ENCODE measurements at places on chromosomes 5 and 9.

DNA sequence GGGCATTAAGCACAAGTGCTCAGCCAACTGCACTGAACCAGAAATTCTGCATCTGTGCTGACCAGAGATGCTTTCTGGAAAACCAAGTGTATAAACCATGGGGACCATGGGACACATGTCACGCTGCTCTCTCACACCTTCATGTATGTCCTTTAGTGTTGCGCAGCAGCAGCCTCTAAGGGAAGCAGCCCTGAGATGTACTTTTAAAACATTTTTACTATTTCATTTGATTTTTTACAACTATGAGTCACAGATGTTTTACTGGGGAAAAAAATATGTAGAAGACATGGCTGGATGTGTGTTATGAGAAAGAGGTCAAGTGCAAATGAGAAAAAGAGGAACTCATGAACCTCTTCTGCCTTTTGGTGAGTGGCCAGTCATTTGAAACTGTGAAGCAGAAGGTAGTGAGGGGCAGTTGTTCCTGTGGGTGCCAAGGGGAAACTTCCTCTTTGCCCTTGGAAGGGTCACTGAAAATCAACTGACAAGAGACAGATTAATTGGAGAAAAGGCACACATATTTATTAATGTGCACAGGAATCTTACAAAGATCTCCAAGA, 31.4 kb upstream of the SYK start:
- no peak for DNase-seq

DNA sequence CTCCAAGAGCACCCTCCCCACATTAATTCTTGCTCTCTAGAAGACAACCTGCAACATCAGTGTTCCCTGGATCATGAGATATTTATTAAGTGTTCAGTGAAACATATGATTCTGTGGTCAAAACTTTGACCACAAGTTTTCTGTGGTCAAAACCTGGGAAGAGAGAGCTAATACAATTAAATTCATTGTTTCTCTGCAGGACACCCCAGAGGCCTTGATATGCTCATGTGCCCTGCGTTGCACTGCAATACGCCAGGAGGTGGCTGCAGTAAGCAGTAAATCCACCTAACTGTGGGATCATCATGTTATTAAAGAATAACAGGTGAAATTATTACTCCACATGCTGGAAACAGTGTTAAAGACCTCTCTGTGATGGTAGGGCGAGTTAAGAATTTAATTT, 109.3 kb upstream of the SPDL1 start:
- no peak for DNase-seq

- no peak for DNase-seq
These were observed 59.2 kb downstream of the ZDHHC21 start for GRCh38 chr9:14633906-14634565.

- no peak for DNase-seq
These were observed 15.9 kb downstream of the RFX3 start for GRCh38 chr9:3509926-3510325.

DNA sequence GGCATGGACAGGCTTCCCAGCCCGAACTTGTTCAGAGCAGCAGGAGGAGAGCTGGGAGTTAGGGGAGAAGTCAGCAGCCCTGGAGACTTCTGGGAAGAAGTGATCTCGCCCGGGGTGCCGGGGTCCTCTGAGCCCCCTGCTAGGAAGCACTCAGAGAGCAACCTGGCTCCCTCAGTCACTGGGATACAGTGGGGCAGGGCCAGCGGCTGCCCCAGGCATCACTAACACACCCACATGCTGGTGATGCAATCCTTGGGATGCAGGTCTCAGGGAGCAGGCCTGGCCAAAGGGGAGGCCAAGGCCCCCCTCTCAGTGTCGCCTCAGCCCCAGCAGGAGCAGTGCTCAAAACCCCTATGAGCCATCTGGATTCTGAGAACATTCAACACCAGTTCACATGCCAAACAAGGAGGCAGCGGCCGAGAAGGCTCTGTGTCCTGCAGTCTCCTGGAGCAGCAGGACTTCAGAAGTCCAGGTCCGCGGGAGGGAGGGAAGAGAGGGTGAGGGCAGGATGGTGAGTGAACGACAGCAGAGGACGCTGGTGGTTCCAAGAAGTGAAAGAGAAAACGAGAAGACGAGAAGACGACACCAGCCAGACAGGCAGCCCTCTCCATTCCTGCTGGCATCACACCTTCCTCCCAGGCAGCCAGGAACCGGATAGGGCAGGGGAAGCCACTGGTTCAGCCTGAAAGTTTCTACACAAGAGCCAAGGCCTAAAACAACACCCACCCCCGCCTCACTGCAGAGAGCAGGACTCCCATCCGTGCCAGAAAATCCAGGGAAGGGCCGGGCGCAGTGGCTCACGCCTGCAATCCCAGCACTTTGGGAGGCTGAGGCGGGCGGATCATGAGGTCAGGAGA, 2.3 kb downstream of the PNPLA7 start:
- no peak for DNase-seq

GRCh38 chr5:102668220-102668932, 86.7 kb upstream of the PAM start:
- no peak for DNase-seq

- no peak for DNase-seq
These were observed 95.9 kb downstream of the FBXO4 start for GRCh38 chr5:42020788-42021530.

DNA sequence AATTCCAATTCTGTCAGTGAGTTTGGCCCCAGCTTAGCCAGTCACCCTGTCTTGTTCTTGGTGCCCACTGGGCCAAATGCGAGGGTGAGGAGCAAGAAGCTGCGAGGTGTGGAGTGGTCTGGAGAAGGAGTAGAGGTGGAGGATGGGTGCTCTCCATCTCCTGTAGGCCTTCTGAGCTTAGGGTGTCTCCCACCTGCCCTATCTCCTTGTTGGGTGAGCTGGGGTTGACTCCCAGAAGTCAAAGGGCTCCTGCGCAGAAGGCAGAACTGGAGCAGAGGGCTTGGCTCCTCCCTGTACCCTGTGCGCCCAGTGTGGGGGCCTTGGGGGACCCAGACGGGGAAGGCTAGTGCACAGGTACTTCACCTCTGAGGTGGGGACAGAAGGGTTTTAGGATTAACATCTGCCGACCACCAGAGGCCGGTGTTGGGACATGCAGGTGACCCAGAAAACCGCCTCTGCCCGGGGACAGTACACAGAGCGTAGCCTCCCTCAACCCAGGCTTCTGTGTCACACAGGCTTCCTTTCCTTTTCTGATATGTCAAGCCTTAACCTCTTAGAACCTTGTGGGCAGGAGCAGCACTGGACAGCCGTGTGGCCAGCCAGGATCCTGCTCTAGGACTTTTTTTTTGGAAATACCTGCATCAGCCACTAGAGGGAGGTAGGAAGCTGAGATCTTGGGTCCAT, 16.9 kb downstream of the IL5 start:
- no peak for DNase-seq

- no peak for DNase-seq
These were observed 144.4 kb downstream of the NSG2 start for GRCh38 chr5:174189654-174190541.

DNA sequence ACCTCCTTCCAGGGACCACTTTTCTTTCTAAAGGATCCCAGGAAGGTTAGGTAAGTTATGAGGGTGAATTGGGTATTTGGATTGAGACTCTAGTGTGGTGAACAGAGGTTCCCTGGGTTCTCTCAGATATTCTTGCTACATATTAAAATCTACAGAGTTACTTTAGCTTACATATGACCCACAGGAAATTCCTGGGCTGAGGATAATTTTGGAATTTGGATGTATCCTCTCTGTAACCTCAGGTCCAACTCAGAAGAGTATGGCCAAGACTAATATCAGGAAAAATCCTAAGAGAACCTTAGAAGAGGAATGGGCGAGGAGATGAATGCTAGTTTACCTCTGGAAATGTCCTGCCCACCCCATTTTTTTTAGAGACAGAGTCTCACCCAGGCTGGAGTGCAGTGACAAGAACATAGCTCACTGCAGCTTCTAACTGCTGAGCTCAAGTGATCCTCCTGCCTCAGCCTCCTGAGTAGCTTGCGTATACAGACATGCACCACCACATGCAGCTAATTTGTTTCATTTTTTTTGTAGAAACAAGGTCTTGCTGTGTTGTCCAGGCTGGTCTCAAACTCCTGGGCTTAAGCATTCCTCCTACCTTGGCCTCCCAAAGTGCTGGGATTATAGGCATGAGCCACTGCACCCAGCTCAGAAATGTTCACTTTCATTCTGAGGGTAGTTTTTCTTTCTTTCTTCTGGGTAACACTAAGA, 196.4 kb downstream of the ARHGEF28 start:
- no peak for DNase-seq

DNA sequence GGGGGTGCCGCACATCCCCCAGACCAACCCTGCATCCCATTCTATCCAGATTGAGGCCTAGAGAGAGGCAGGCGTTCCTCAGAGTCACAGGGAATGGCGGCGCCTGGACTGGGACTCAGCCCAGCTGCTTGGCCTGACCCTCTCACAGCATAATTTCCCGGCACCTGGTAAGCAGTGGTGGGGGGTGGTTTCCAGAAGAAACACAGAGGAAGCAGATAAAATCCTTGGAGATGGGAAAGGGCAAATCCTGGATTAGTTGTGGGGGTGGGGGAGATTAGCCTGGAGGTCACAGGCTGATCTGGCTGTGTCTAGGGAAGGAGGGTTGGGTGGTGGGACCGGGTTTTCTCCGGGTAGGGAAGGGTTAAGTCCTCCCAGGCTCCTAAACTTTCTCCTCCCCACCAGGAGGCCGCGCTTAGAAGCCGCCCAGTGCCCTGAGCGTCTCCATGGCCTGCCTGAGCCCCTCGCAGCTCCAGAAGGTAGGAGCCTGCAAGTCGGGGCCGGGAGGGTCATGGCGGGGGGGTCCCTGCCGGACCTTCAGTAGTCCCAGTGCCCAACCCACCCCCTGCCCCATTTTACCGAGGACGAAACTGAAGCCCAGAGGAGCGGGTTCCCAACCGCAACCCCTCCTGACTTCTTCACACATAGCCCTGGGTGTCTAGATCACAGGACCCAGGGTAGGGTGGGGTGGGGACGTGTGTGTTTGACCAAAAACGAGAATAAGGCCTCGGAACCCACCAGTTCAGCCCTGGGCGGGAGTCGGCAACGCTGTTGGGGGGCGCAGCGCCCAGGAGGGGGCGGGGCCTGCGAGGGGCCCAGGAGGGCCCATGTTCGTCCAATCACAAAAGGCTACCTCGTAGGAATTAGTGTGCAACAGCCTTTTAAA, 1.3 kb downstream of the PHYHD1 start:
- DNase-seq, result no peak

GRCh38 chr5:178547052-178547666, 43.0 kb downstream of the COL23A1 start:
- DNase-seq, result no peak

DNA sequence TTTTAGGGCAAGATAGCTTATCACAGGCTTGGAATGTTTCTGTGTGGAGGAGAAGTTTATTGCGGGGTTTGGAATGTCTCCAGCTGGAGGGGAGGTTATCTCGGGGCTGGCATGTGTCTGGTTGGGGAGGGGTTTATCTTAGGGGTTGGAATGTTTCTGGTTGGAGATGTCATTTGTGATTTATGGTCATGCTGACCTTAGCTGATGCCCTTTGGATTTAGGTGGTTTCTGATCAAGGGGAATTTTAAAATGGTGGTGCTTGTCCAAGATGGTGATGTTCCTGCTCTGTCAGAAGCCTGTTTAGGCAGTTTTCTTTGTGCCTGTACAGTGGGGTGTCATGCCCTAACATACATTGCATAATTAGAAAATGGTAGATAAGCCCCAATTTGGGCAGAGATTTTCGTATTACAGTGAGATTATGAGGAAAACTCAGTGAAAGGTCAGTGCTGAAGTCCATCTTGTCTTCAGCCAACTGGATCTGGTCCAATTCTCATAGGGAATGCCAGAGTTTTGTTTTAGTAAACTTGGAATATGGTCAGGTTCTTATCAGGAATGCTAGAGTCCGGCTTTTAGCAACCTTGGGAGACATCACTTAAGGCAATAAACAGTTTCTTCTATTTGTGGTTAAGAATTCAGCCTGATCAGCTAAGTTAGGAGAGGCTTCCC, 14.3 kb downstream of the CDK20 start:
- DNase-seq, result no peak

GRCh38 chr5:61697809-61698558, 365.9 kb downstream of the ZSWIM6 start:
- no peak for DNase-seq

- no peak for DNase-seq
These were observed 51.0 kb upstream of the DPYSL3 start for GRCh38 chr5:147560718-147561331.

DNA sequence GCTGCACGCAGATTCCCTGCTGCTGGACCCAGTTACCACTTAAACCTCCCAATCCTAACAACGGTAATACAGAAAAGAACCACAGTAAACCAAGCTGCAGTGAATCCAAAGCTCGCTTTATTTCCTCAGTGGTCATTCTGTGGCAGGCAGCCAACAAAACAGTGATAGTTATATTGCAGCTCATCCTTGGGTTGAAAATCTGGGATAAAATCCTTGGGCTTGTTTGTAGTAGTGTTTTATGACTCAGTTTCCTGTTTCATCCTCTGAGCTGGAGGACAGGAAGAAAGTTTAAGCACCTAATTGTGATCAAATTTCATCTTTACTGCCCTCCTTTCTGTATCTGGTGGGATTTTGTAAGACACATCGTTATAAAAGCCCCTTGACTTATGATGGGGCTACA, 31.4 kb downstream of the HMGCR start:
- no peak for DNase-seq

- no peak for DNase-seq
These were observed 12.4 kb upstream of the PAIP1 start for GRCh38 chr5:43569236-43569746.

DNA sequence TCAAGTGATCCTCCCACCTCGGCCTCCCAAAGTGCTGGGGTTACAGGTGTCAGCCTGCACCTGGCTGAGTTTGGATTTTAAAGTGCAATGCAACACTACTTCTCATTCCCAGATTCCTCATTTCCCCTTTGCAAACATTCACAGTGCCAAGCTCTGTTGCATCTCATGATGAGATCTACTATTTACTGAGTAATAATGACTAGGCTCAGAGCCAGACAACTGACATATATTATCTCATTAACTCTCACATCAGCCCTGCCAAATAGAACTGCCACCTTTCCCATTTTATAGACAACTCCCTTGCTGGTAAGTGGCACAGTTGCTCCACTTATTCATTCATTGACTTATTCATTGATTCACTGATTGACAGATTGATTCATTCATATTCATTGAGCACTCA, 7.0 kb downstream of the PDE6A start:
- DNase-seq, result no peak

DNA sequence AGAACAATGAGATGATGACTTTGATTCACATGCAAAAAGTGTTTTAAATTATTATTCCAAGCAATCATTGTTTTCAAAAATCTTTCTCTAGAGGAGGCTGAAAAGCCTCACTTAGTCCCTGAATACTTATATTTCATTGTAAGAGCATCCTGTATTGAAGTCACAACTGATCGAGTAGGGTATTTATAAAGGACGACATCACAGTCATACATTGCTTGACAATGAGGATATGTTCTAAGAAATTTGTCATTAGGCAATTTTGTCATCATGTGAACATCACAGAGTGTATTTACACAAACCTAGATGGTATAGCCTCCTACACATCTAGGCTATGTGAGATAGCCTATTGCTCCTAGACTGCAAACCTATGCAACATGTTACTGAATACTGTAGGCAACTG, 510.4 kb upstream of the RGMB start:
- no peak for DNase-seq

- no peak for DNase-seq
These were observed 15.0 kb downstream of the AK8 start for GRCh38 chr9:132863096-132863495.

- no peak for DNase-seq
These were observed 14.2 kb upstream of the MACIR start for GRCh38 chr5:103244398-103244797.

Measured in activated CD4-positive, alpha-beta T cell treated with anti-CD3 and anti-CD28 coated beads for 1 hour (primary cell).